GOT3 (cell line): ENCODE measurements at places on chromosomes 5 and 9.
A peak's percentile ranks its signal among the peaks of the same experiment; 100 is the strongest.

DNA sequence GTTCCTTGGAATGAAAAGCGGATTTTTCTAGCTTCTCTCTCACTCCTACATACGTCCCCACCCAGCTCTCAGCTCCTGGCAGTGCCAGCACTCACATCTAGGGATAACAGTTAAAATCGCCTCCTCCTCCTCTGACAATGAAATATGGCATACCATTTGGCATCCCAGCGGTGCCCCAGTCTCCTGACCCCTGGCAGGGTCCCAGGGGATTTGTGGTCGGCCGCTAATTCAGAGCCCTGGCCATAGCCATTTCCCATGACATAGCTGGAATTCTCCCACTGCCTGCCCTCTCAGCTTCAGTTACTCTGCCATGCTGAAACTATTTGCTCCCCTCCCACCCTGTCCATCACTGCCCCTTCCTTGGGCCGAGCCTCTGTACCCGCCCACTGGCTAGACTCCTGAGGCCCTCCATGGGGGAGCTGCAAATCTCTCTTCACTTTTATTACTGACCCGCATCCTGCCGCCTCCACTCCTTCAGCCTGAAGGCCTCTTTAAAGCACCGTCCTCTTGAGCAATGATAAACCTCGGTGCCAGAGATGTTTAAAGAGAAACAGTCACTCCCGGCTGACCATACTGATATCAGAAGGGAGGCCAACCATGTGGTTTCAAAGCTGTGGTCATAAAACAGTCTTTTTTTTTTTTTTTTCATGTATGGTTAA lies 139.8 kb downstream of the SLIT3 start:
- DNase-seq = peak; percentile 94

DNA sequence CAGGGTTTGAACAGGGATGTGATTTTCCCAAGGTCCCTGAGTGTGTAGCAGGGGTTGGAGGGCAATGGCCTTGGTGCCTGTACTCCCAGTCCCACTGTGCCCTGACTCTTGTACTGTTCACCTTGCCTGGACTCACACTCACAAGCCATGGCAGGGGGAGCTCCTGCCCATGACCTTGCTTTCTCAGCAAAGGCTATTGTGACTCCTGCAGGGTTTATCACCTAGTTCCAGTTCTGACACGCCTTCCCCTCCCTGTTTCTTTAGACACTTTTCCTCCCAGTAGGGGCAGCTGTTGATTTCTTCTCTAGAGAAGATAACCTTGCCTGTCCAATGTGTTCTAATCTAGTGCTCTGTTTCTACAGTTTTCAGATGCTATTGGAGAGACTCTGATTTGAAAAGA lies 139.5 kb downstream of the FSTL4 start:
- no peak for DNase-seq

- no peak for DNase-seq
These were observed 60.3 kb downstream of the MAPKAP1 start for GRCh38 chr9:125646621-125647100.

DNA sequence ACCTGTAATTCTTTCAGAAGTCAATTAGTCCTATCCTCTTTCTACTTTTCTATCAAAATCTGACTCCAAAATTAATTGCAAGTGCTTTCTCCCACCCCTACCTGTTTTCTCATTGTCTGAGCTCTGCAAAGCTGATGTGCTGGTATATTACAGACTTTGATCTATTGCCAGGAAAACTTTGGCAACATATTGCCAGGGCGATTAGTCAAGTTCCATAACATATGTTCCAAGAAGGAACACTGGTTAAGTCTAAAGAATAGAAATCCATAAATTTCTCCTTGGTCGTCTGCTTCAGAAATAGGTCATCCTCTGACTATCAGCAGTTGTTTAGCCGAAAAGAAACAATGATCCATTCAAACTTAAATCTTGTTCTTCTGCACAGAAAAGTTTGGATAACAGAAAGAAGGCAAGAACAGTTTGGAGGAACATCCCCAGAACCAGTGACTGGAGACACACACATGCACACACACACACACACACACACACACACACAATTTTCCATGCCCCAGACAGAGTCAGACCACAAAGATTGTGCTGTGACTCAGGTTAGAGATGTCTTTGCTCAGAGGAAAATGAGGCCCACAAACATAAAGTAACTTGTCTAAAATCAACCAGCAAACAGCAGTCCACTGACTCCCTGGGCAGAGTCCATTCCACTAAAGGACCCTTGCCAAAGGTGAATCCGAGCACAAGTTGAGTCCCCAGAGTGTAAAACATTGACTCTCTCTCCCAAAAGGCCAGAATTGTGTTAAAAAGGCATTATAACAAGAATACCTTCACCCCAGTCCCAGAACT lies 202.1 kb downstream of the DEPDC1B start:
- DNase-seq = no peak
